ENCODE measurements at places on chromosomes 3 and 15.

- no peak for DNase-seq
These were observed 399.3 kb downstream of the NLGN1 start for GRCh38 chr3:173796890-173797289.

DNA sequence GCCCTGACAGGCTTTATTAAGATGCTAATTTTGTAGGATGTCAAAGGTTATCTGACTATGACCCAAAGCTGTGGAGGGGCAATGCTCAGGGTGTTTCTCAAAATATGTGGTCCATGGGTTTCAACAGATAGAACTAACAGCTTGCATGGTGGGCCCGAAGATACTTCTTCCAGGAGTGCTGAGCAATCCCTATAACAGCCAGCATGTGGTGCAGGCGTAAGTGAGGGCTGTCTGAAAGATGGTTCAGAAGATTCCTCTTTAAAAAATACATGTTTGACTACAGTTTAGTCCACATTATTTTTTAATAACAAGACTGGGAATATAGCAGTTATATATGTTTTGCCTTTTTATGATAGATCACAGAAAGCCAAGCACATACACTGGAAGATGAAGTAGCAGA, 7.6 kb downstream of the SCG3 start:
- DNase-seq, result no peak

- no peak for DNase-seq
These were observed 105.7 kb upstream of the ZPLD1 start for GRCh38 chr3:102329066-102329465.

GRCh38 chr3:187242435-187242834, 45.1 kb downstream of the RTP1 start:
- no peak for DNase-seq

DNA sequence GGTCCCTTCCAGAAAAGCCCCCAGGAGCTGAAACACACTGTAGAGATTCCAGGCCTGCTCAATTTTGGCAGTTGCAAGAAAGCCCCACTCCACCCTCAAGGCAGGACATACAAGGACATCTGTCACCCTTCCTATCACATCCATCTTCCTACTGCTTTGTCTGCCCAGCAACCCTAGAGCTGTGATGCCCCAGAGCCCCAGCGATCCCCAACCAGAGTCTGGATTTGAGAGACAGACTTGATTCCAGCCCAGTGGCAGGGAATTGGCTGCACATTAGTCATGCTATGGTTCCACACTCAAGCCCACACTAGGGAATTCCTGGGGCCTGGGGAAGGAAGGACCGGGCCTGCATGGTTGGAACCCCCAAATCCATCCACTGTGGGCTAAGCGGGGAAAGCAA, 56.8 kb downstream of the ATP2B2 start:
- no peak for DNase-seq

DNA sequence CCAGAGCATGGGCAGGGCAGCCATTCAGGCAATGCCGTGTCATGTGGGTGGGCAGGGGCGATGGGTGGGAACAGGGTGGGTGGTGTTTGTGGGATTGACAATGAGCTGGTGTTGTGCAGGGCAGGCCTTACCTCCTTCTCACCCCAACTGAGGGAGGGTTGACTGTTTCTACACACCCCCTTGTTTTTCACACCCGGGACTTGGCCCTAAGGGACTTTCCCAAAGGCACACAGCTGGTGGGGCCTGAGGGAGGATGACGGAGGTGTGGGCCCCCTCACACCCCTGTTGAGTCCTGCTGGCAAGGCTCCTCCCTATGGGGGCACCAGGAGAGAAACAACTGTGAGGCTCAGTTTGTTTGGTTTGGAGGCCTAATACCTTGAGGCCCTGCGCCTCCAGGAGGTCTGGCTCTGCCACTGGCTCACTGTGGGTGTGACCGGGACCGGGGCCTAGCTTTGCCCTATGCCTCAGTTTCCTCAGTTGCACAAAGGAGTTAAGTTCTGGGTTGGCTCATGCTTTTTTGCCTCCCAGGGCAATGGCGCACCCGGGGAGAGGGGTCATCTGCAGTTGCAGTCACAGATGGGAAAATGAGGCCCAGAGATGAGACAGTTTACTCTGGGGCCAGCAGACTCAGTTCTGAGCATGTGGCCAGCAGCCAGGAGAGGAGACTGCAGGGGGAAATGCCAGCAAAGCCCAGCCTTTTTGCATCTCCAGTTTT, 5.1 kb upstream of the DNAH1 start:
- DNase-seq, result no peak

DNA sequence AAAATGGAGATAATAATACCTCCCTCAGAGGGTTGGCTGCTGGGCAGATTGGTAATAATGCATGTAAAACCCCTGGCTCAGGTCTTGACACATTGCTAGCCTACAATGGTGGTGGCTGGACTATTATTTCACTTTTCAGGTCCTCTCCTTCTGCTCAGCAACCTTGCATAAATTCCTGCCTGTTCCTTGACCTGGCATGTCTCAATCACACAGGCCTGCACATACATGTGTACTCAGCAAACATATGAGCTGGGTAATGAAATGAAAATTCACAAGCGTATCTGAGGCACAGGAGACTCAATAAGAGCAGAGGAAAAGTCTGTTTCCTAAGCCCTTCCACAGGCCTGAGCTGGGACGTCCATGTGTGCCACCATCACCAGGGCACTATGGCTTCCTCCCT, 17.4 kb downstream of the VPS18 start:
- DNase-seq, result no peak

GRCh38 chr15:64247906-64248541, 85.2 kb upstream of the PPIB start:
- peak; percentile 73 for DNase-seq

DNA sequence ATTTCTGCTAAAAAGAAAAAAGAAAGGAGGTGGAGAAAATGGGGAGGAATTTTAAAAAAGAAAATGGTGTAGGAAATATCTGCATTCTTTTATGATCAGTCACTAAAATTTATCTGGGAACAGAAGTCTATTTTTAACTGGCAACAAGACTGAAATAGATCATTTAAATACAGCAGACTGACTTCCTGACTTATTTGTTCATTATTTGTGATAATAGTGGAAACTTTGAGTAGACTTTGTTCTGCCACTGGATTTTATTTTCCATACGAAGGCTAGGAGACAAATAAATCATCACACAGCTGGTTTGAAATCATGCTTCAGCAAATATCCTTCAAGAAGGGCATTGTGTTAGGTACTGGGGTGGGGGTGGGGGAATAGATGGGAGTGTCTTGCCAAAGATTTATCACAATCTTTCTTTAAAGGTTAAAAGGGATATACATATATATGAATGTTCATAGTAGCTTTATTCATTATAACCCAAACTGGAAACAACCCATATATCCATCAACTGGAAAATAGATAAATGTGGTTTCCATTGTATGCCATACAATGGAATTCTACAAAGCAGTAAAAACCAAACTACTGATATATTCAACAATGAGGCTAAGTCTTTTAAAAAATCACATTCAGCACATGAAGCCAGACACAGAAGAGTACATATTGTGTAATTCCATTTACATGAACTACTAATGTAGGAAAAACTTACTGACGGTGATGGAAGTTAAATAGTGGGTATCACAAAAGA, 4.7 kb upstream of the CLASP2 start:
- DNase-seq, result peak; percentile 61

Measured in fibroblast of upper back skin (primary cell).